Mesothelial cell of epicardium (in vitro differentiated cells): ENCODE measurements at places on chromosomes 5 and 9. TPM values are rescaled to one million over a fixed set of nuclear protein-coding genes. Genes with fewer than 3 reads are reported as not detected.

The DOLK gene
- total RNA-seq, result 16.7 to 17.0 TPM (median 16.9 TPM) in 3 replicates

The SLC36A3 gene
- total RNA-seq, result not detected in 3 replicates

The OR1J2 gene
- total RNA-seq, result not detected in 3 replicates

DNA sequence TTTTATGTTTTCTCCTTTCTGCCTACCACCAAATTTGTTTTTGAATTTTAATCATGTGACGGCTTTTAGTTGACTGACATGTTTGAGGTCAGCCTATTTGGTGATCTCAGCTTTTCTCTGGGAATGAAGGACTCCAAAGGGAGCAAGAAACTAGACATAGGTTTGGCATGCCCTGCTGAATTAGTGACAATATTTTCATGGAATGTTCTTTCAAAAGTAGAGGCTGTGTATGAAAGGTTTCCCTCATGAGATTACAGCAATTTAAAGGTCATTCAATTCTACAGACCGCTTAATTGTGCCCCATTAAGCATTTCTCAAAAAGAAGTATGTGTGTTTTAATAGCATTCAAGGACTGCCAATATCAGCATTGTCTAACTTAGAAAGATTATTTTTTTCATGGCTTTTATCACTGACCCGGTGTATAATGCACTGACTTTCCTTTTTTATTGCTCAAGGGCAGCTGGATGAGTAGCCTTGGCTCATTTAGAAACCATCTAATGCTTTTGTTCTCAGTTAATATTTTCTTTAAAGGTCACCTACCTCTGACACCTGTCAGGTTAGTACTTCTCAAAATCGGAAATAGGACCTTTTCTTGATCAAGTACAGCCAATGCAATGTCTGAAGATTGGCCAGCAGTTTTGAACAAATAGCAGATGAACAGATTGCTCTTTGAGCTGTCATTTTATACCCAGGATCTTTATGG, 8.1 kb upstream of the MLLT3 start:
- no peak for DNase-seq

- no peak for DNase-seq
Measured at GRCh38 chr5:54387659-54388232, 67.8 kb upstream of the HSPB3 start.

- no peak for DNase-seq
Measured at GRCh38 chr9:21096172-21096900, 18.6 kb upstream of the IFNB1 start.

- DNase-seq, result no peak
Measured at GRCh38 chr5:75366787-75367186, 29.8 kb downstream of the HMGCR start.

- no peak for DNase-seq
Measured at GRCh38 chr5:42840842-42841567, 29.3 kb upstream of the SELENOP start.

- DNase-seq, result no peak
Measured at GRCh38 chr9:84103651-84104377, 123.2 kb downstream of the RMI1 start.

GRCh38 chr5:139287890-139288635, 5.5 kb upstream of the MATR3 start:
- DNase-seq, result no peak
